Esophagus squamous epithelium (tissue), 5 donors: ENCODE measurements at places on chromosomes 13 and 19.

DNA sequence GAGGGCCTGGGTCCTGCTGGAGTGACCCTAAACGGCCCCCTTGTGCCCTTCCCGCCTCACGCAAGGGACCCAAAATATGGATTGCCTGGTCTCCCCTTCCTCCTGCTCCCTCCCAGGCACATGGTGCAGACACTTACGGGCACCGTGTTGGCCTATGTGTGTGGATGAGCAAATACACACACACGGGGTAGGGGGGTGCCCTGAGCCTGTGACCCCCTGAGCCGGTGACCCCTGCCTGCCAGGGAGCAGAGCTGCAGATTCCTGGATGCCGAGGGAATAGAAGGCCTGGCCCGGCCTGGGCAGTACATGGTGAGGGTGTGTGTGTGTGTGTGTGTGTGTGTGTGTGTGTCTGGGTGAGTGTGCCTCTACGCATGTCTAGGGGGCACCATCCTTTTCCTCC, 33.3 kb downstream of the CEBPA start:
- no peak for DNase-seq

DNA sequence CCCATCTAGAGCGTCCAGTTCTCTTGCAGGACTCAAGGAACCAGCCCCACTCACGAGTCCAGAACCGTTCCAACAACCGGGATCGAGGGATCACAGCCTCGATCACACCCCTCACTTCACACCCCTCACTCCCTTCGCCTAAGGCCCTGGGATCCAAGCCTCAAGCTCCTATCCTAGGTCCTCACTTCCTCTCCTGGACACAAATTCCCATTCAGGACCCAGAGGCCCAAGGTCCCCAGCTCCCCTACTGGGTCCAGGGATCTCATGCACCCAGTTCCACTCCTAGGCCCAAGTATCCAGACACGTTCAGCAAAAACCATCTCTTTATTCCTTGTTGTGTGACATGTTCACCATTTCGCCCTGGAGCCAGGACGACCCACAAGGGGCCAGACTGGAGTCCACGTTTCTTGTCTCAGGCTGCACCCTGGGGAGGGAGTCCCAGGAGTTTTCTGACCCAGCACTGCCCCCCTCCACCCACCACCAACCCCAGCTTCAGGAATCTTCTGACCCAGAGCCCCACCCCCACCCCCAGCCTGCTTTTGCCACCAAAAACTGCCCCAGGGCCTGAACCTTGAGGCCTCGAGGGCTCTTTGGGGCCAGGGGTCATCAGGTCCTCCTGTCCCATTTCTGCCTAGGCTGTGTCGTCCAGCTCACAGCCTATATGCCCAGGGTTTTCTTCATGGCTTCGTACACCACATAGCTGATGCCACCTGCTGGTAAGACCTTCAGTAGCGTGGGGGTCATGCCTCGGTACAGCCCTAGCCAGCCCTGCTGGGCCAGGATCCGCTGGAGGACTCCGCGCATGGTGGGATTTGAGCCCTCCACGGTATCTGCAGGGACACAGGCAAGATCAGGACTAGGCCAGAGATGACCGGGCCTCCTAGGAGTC, 1.4 kb upstream of the KHSRP start:
- DNase-seq: no peak

DNA sequence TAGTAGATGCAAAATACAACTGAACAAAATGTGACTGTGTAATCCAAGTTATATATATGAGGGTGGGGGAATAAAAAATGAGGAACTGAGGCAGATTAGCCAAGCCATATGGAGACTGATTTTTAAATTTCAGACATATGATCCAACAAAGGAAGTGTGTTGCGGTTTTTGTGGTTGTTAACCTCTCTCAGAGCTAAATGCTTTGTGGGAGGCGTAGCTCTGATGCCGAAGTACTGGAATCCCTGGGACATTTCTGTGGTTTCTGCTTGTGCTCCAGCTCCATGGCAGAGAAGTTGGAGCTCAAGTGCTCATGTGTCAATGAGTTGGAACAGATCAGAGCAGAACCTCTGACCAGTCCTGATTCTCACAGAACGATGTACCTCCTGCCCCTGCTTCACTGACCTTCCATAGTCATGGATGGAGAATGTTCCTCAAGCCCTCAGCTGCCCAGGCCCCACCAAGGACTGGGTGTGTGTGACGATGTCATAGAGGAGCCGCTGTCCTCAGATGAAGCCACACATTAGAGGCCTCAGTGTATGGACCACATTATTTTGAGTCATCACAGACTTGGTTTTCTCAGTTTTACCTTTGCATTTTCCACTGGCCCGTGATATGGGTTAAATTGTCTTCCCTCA, 107.6 kb downstream of the SOX1 start:
- no peak for DNase-seq

DNA sequence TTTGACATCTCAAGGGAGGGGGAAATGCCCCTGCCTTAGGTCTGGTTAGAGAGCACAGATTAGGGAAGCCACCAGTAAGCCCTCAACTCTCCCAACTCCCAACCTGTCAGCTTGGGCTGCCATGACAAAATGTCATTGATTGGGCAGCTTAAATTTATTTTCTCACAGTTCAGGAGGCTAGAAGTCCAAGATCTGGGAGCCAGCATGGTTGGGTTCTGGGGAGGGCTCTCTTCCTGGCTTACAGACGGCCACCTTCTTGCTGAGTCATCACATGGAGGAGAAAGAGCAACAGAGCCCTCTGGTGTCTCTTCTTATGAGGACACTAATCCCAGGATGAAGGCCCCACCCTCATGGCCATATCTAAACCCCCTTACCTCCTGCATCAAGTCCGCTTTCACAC, 24.2 kb downstream of the C19orf12 start:
- no peak for DNase-seq
